ENCODE measurements at places on chromosomes 2 and 18.

- no peak for DNase-seq
Measured at GRCh38 chr2:171404719-171405118, 29.1 kb downstream of the METTL8 start.

GRCh38 chr2:150426724-150427123 is 60.7 kb downstream of the RND3 start:
- DNase-seq, result no peak

GRCh38 chr18:76565238-76566173 is 70.5 kb upstream of the ZNF516 start:
- DNase-seq, result no peak

GRCh38 chr18:32707147-32707546 is 65.7 kb downstream of the KLHL14 start:
- no peak for DNase-seq

DNA sequence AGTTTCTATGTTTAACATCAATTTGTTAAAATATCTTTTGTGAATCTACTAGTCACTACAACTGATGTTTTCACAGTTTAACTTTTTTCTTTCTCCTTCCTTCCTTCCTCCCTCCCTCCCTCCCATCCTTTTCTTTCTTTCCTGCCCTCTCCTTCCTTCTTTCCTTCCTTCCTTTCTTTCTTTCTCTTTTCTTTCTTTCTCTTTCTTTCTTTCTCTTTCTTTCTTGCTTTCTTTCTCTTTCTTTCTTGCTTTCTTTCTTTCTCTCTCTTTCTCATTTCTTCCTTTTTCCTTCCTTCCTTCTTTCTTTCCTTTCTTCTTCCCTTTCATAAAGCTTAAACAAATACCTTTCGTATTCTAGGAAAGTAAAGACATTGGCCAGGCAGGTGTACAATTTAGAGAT is 2083.0 kb upstream of the CELF4 start:
- DNase-seq, result no peak

GRCh38 chr2:171185941-171186340 is 25.2 kb upstream of the TLK1 start:
- no peak for DNase-seq

GRCh38 chr2:126864861-126865260 is 33.8 kb upstream of the TEX51 start:
- DNase-seq, result no peak

- no peak for DNase-seq
Measured at GRCh38 chr2:170568511-170568910, 146.6 kb upstream of the SP5 start.

- DNase-seq, result no peak
Measured at GRCh38 chr18:32548688-32549087, 78.0 kb upstream of the GAREM1 start.

DNA sequence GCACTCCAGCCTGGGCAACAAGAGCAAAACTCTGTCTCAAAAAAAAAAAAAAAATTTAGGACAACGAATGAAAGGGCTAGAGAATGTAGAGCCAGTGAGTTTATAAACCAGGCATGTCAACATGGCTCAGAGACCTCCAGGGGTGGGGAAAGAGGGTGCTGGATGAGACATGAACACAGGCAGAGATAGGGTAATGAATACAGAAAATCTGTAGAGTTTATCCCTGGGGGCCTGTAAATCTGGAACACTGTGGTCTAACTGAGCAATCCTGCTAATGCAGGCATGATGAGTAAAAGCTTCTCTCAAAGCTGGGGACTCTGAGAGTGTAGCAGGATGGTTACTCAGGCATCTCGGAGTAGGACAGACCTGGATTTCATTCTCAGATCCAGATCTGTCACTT is 59.2 kb upstream of the IGFBP2 start:
- DNase-seq, result no peak

GRCh38 chr18:45004546-45005080 is 323.9 kb downstream of the SETBP1 start:
- DNase-seq, result no peak

DNA sequence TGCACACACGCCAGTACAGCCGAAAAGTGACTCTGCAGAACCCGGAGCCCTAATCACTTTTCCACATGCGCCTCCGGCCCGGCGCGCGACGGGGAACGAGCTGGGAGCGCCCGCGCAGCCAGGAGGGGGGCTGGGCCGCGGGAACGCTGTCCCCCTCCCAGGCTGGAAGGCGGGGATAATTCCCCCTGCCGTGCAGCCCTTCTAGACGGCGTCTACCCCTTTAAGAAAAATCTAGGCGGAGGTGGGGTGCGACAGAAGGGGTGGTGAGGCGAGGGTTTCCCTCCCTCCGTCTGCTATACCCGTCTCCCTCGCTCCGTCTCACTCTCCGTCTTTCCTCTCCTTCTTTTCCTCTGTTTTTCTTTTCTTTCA is 2.4 kb downstream of the CYP26B1 start:
- DNase-seq, result no peak

DNA sequence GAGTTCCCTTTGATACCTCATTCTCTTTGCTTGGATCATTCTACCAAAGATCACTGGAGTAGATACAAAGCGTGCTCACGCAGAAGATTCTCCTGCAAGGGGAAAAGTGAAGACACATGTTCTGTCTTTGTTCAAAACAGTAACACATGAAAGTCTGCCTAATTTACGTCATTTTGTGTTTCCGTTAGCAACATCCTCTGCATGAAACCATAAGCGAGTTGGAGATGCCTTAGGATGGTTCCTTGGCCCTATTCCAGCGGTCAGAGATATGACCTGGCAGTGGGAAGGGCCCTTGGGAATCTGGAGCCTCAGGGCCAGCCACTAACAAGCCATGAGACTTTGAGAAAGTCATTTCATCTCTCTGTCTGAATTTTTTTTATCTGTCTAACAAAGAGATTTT is 180.9 kb upstream of the TWIST2 start:
- no peak for DNase-seq

- DNase-seq, result no peak
Measured at GRCh38 chr2:43648994-43649701, 12.1 kb downstream of the PLEKHH2 start.

DNA sequence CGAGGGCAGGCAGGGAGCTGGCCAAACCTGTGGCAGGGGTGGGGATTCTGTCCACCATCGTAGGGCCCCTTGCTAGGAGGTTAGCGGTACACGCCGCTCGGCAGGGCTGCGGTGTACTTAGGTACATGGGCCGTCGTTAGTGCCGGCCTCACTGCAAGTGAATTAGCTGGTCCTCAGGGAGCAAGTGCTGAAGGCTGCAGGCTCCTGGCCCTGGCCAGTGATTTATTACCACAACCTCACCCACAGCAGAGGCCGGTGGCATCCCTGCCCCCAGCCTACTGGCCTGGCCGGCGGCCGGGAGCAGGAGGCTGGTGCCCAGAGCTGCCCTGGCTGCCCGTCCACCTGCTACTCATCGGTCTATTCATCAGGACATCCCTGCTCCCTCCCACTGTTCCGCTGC is 19.6 kb upstream of the PTMA start:
- DNase-seq, result no peak

- no peak for DNase-seq
Measured at GRCh38 chr18:70455731-70456130, 166.9 kb downstream of the SOCS6 start.

GRCh38 chr2:99841749-99842148 is 300.6 kb downstream of the AFF3 start:
- no peak for DNase-seq

- DNase-seq, result no peak
Measured at GRCh38 chr18:13382954-13383827, 164.6 kb downstream of the LDLRAD4 start.

GRCh38 chr2:170492010-170492409 is 223.1 kb upstream of the SP5 start:
- no peak for DNase-seq

DNA sequence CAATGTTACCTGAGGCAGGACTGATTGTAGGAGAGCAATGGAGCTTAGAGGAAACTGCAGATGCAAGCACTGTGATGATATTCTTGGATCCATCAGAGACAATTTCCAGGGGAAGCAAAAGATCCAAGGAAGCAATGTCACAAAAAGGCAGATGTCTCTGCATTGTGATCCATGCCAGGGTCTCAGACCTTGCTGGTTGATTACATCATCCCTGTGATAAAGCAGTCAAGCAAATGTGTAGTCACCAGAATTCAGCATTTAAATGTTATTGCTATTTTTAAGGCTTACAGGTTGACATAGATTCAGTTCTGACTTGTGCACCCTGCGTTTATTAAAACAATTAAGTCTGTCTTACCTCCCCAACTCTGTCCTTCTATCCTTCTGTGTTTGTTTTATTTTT is 56.8 kb upstream of the CCDC85A start:
- no peak for DNase-seq

DNA sequence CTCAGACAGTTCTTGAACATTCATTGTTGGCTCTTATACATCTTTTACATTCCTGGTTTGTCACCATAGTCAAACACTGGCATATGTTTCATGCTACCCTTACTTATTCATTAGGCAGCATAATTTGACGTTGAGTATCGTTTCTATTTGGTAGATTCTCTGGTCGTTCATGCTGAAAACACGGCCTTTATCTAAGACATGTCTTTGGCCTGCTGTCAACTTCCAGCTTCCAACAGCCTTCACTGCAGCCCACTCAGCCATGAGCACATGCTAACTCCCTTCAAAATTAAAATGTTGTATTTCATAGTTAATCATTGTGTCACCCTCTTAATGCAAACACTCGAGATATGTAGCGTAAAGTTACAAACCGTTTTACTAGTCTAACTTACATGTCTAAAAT is 493.0 kb upstream of the NRP2 start:
- no peak for DNase-seq

DNA sequence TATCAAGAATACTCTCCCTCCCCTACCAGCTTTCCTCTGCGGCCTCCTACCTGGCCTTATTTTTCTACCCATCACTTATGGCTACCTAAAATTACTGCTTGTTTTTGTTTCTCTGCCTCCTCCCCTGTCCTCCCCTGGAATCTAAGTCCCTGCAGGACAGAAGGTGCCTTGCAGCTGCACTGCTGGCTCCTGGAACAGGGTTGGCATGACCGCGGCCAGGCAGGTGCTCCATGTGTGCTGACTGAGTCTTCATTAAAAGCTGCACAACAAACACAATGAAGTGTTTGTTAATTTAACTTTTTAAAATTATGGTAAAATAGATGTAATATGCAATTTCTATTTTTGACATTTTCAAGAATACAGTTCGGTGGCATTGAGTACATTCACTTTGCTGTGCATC is 171.9 kb upstream of the FHL2 start:
- no peak for DNase-seq

DNA sequence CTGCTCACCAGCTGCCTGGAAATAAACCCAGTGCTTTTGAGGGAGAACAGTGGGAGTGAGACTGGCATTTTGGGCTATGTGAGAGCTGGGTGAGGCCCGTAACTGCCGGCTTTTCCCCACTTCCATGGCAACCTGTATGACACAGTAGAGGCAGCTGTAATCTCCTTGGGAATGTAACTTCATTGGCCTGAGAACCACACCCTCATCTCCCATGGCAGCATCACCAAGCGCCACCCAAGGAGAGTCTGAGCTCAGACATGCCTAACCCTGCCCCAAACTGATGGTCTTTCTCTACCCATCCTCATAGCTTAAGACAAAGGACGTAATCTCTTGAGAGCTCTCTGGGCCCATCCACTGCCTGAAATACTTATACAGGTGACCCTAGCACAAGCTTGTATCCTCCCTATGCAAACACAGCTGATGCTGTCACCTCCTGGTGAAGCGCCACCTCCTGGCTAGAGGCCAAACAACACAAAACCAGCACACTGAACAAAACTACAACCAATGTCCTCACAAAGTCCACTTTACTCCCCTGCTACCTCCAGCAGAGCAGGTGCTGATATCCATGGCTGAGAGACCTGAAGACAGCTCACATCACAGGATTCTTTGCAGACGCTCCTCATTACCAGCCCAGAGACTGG is 763.4 kb upstream of the NRXN1 start:
- DNase-seq, result no peak

GRCh38 chr2:37769551-37769950 is 98.1 kb upstream of the CDC42EP3 start:
- DNase-seq, result no peak

DNA sequence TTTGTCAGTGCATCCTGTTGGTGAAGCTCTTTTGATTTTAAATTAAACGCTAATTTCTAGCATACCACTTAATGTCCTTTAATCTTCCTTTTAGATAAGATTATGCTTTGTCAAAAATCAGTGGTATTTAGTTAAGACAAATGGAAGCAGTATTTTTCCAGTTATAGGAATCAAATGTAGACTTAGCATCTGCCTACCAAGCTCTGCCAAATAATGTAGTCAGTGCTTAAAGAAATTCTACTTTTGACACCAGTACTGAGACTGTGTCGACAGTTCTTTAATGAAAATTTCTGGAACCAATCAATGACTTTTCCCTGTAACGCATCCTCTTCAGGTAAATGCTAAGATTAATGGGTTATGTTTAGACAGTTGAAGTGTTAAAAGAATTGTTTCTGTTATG is 803.3 kb upstream of the FAM98A start:
- no peak for DNase-seq

- no peak for DNase-seq
Measured at GRCh38 chr2:42777883-42778805, 14.2 kb upstream of the OXER1 start.

GRCh38 chr2:5589183-5589582 is 103.0 kb upstream of the SOX11 start:
- no peak for DNase-seq

DNA sequence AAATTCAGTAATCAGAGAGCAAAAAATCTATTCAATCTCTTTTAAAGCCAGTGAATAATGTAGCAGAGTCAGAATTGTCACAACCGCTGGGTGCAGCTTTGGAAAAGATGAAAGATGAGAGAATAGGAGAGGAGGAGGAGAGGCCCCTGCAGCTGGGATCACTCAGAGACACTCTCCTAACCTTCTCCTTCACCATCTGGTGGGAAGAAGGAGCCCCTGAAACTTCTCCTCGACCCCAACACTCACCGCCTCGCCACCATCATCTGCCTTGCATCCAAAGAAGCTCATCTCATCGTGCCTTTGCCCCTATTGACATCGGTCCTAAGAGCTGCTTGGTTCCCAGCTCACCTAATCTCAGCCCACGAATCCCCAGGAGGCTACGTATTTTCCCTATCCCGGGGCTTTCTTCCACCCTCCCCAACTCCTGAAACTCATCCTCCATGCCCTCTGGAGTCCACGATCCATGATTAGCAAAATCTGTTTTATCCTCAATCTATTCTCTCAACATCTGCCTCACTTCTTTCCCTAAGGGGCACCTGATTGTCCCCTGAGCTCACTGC is 58.5 kb downstream of the PKDCC start:
- DNase-seq, result no peak

GRCh38 chr2:158482594-158482993 is 25.8 kb downstream of the PKP4 start:
- no peak for DNase-seq

- no peak for DNase-seq
Measured at GRCh38 chr2:219886615-219887014, 259.2 kb downstream of the SLC4A3 start.

DNA sequence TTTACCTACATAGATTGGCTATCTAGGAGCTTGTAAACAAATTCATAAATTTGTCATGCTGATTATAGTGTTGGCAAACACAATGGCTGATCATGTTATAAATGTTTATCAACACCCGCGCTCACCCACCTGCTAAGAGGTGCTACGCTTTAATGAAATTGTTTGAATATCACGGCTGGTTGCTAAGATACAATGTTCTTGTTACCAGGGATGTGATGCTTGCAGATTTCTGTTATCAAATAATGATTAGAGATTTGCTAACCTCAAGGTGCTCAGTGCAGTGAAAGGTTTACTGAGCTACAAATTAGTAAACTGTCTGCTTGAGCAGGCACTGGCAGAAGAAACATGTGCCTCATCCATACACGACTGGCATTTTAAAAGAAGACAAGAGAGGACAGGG is 160.0 kb upstream of the ZEB2 start:
- no peak for DNase-seq
